ENCODE measurements at places on chromosomes 7 and 10. TPM values are rescaled to one million over a fixed set of nuclear protein-coding genes. Genes with fewer than 3 reads are reported as not detected.

DNA sequence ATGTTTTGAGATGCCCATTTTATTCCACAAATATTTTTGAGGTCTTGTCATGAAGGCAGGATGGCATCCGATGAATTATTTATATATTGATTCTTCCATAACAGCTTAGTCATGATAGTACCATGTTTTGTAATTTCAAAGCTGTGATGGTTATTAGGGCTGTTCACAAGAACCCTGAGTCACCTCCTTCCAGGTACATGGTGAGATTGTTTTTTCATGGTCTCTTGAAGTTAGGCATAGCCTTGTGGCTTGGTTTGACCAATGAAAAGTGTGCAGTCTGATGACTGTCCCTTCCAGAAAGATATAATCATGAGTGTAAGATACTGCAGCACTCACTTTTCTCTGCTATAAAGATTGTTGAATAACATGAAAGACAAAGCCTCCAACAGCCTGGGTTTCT, 274.8 kb downstream of the FGFR2 start:
- DNase-seq = no peak

SH2D4B gene
- total RNA-seq = not detected

GRCh38 chr7:153457746-153458145, 594.5 kb upstream of the DPP6 start:
- DNase-seq = no peak

GRCh38 chr10:74486659-74487058, 335.6 kb downstream of the ADK start:
- no peak for DNase-seq

GRCh38 chr7:150340024-150340749, 1.2 kb downstream of the RARRES2 start:
- DNase-seq = no peak

GRCh38 chr7:91054374-91054773, 209.9 kb upstream of the FZD1 start:
- DNase-seq = no peak

VOPP1 gene
- 107 TPM for total RNA-seq

DNA sequence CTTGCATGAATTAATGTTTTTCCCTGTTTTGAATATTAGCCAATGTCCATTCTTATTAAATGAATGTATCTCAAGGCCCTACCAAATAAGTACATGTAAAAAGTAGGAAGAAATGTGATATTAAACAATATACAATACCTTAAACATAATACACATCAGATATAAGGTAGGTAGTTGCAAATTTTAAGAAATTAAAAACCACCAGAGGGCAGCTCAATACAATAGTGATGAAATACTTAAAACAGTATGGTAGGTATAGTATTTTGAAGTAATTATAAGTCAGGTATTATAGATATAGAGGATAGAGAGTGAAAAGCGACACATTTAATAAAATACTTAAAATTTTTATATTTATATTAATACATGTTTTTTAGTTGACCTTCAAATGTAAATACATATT, 43.6 kb upstream of the CDK14 start:
- DNase-seq = peak; percentile 23

GRCh38 chr7:64308016-64308270, 5.8 kb upstream of the ZNF736 start:
- DNase-seq = no peak

DNA sequence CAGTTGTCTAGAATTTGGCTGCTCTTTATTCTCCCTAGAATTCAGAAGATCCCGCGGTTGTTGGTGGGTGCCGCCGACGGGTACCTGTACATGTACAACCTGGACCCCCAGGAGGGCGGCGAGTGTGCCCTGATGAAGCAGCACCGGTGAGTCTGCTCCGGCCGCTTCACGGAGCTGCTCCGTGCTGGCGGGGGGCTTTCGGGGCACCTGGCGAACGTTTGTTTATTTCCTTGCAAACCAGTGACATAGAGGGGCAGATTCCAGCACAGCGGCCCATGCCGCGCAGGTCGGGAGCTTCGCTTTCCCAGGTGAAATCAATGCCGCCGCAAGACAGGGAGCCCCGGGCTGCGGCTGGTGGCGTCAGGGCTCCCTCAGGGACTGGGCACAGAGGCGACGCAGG, 38.0 kb downstream of the WIPI2 start:
- no peak for DNase-seq

CUZD1 gene
- 0.47 TPM for total RNA-seq

- DNase-seq = no peak
These were observed 233.5 kb upstream of the KIAA1217 start for GRCh38 chr10:23975431-23975830.

DNA sequence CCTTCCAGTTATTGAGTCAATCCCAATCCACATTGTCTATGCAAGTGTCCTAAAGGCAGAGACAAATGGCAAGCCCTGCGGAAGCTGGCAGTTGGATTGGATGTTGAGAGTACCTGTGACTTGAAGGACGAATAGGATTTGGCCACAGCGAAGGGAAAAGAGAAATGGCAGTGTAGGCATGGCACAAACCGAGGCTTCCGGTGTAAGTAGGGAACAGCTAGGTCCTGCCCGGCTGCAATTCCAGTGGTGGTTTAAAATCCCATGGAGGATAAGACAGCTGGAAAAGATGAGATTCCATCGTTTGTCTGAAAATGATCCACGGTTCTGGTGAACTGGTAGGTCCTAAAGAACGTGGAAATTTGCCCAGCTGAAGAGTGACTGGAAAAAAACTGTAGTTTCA, 296.2 kb downstream of the TCERG1L start:
- no peak for DNase-seq

Data from HFFc6 (cell line).